Suppressor macrophage (primary cell): ENCODE measurements at places on chromosomes 16 and 17.

- DNase-seq = no peak
Observed at GRCh38 chr16:53506254-53506653, 3.2 kb upstream of the AKTIP start.

- no peak for DNase-seq
Observed at GRCh38 chr16:12551530-12551929, 252.2 kb downstream of the CPPED1 start.

DNA sequence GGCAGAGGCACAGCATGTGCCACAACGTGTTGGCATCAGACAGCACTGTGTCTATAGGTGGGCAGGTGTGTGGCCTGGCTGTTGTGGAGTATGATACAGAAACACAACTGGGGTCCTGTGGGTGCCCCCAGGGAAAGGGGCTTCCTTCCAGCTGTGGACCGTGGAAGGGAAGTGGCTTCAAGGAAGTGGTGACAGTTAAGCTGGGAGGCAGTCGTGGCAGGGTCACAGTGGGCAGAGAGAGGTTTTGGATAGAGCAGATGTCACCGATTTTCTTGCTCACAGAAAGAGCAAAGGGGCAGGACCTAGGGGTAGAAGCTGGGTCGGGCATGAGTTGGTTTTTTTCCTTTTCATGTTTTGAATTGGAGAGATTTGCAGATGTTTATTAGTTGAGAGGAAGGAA is 11.2 kb upstream of the ORAI3 start:
- no peak for DNase-seq

GRCh38 chr17:58263773-58264172 is 17.0 kb downstream of the MPO start:
- no peak for DNase-seq

GRCh38 chr17:49963626-49964302 is 5.2 kb upstream of the DLX4 start:
- no peak for DNase-seq

DNA sequence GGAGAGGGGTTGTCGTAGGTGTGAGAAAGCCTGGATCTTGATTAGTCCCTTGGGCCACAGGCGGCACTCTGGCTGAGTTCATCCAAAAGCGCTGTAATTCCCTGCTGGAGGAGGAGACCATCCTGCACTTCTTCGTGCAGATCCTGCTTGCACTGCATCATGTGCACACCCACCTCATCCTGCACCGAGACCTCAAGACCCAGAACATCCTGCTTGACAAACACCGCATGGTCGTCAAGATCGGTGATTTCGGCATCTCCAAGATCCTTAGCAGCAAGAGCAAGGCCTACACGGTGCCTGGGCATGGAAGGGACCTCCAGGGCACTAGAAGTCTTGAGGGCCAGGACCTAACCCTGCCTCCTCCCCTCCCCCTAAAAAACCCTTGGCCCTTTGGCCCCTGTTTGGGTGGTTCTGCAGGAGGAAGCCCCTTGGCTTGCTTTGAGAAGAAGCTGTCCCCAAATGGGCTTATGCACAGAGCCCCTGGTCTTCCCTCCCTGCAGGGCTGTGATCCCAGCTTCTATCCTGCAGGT is 6.2 kb downstream of the NEK8 start:
- DNase-seq = no peak

DNA sequence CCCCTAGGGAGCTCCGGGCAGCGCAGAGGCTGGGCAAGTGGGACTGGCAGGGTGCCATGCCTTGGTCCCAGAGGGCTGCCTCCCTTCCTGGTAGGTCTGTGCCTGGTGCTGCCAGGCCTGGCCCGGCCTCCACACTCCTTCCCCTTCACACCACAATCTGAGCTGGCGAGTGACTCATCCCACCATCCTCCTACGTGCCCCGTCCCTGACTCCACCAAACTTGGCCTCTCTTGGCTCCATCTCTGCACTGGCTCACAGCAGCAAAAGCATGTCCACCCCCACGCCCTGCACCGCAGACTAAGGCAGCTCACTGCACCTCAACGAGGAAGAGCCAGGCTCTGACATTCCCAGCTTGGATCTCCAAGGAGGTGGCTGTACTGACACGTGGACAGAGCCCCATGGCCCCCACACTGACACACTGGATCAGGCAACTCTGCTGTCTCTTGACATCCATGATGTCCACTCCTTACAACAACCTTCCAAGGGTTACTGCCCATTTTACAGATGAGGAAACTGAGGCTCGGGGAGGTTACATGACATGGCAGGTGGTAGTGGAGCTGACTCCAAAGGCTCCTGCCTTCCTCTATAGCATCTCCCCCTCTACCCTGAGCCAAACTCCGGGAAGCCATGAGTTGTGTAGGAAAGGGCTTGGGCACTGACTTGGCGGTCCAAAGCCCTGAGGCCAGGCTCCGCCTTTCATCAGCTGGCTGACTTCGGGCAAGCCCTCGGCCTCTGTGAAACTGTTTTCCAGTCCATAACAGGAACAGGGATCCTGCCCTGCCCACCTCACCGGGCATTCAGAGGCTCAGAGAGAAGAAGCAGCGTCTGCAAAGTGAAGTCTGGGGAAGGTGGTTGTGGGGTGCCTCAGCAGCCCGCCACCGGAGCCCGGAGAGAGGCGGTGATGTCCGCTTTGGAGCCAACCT is 20.1 kb upstream of the KRT19 start:
- DNase-seq = peak; percentile 80

GRCh38 chr16:85447693-85448313 is 165.3 kb upstream of the GSE1 start:
- DNase-seq = no peak

DNA sequence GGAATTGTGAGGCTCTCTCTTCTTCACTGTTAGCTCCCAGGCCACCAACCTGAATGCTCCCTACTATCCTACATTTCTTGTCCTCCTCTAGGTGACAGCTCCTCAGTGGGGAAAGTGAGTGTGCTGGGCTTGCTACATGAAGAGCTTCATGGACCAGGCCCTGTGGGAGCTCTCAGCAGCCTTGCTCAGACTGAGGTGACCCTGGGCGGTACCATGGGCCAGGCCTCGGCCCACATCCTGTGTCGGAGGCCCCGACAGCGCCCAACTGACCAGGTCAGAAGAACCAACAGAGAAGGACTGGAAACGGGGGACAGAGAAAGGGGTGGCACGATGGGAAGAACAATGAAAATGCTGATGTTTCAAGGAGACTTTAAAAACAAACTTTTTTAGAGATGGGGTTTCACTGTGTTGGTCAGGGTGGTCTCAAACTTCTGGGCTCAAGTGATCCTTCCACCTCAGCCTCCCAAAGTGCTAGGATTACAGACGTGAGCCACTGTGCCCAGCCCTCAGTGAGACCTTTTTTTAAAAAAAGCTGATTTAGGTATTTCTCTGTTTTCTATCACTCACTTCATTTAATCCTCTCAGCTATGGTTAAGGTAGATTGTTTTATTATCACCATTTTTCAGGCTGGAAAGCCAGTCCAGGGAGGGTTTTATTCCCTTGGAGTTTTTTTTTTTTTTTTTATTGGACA is 4.9 kb downstream of the ELP5 start:
- no peak for DNase-seq

GRCh38 chr17:9409878-9410277 is 165.7 kb downstream of the STX8 start:
- no peak for DNase-seq

- peak; percentile 69 for DNase-seq
Observed at GRCh38 chr16:53052519-53053501, at the start of gene CHD9NB. TSS of gene CHD9NB (minus strand) at chr16:53052897. CDS start at chr16:53044158, 8,739 bp downstream.

DNA sequence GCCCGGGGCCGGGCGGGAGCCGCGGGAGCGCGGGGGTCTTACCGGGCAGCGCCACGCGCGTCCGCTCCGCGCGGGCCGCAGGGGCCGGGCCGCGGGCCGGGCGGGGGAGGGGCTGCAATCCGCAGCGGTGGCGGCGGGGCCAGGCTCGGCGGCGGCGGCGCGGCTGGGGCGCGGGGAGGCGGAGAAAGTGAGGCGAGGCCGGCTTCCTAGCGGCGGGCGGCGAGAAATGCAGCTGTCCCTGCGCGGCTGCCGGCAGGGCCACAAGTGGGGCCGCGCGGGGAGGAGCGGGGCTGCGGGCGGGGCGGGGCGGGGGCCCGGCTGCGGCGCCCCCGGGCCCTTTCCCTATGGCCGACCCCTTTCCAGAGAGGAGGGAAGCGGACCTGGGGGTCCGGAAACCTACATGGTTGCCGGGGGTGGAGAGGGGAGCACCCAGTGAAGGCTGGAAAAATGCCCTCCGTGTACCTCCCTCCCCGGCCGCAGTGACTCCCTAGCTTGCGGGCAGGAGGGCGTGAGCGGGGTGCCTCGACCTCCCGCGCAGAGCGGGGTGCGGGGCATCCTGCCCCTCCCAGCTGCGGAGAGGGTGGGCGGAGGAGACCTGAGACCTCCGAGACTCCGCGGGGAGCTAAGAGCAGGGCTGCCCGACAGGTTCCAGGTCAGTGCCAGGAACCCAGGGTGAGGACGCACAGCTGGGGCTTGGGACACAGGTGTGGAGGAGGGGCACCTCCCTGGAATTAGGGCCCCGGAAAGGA is at the start of gene CUEDC1:
Gene CUEDC1 (minus strand): TSS at position 230 of the 749 bp plus-strand sequence. CDS start 69,848 bp downstream, outside the sequence.
- peak; percentile 93 for DNase-seq
